ENCODE measurements at places on chromosomes 7 and 10.

- peak; percentile 18 for DNase-seq
These were observed 49.1 kb downstream of the APBB1IP start for GRCh38 chr10:26486990-26487850.

DNA sequence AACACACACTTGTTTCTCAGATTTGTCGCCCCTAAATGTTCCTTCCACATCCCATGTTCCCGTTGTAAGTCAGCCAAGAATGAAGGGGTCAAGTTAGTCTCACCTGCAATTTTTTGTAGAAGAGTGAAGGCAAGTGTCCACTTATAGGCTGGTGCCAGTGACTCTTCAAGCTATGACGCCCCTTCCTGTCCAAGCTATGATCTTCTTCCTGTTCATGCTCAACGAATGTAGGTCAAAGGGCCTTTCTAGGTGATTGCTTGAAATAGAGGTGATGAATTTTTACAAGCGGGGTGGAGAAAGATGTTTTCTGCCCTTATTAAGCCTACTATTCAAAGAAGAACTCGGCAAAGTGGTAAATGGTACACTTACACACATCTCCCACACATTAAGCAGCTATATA is 41.0 kb downstream of the CDK1 start:
- no peak for DNase-seq

GRCh38 chr7:110889335-110889734 is 201.6 kb upstream of the LRRN3 start:
- no peak for DNase-seq

DNA sequence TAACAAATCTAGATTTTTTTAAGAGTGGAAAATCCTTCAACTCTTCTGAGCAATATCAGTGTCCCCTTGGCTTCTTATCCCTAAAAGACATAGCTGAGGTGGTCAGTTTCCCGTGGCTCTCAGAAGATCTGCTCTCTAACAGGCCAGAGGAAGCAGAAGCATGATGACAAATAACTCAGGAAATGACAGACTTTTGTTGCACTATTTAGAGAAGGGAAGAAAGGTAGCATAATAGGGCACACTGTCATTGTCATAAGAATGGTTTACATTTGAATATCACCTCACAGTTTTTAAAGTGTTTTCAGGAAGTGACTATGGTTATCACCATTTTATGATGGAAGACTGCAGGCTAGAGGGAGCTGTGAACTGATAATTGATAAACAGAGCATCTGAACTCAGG is 33.6 kb upstream of the RAPGEF5 start:
- no peak for DNase-seq

DNA sequence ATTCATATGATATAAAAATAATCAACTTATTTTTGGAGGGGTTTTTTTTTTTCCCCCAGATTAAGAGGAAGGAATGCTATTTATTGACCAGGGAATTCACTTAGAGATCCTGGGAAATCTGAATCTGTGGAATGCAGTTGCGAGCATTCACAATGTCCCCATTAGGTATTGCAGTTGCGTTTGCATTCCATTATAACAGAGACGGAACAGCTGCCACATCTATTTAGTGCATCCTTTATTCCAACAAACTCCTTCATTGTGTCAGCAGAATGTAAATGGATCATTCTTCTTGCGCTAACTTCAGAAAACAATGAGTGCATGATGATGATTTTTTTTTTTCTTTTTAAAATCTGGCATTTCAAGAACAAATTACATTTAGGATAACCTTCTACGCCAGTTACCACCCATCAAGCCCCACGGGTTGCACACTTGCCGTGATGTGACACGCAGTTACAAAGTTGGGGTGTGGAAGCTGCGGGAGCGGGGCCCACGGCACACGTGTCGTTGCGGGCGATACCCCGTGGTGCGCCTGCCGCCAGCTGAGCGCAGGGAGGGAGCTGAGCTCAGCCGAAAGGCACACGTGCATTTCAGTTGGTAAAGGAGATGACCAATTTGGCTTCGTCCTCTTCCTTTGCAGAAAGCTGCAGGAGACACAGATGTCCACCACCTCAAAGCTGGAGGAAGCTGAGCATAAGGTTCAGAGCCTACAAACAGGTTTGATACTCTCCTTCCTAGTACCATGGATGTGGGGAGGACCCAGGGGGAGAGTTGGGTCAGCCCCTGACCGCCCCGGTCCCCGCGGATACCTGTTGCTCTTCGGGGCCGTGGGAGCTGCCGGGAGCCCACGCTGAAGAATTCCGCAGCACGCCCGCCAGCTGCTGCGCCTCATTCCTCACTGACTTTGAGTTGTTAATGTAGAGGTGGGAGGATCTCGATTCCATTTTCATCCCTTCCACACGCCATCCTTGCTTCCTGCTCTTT is 175.3 kb upstream of the SH2B2 start:
- DNase-seq = no peak

GRCh38 chr10:87503886-87504285 is 807 bp upstream of the MINPP1 start:
- no peak for DNase-seq

DNA sequence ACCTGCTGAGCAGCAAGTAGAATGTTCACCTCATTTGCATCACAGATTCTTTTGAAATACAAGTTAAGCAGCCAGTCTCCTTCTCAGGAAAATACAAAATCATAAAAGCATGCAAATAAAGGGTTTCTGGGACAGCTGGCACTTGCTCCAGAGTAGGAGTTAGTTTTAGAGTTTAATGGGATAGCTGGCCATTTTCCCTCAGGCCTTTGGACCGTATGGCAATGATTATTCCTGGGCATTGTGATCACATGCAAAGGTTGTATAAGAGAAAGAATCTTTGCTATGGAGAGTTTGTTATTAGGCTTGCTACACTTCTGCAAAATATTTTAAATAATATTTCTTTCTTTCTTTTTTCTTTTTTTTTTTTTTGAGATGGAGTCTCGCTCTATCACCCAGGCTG is 240.8 kb downstream of the CDK14 start:
- DNase-seq = no peak
